GM23248 (cell line): ENCODE measurements at places on chromosomes 6 and 20. TPM values are rescaled to one million over a fixed set of nuclear protein-coding genes. Genes with fewer than 3 reads are reported as not detected.

- H3K4me3 ChIP-seq, result no peak overlapping the region
- H3K36me3 ChIP-seq, result no peaks in the 10 kb centered on the region
- H3K27ac ChIP-seq, result no peak overlapping the region
Observed at GRCh38 chr20:43999848-44000247, 85.2 kb downstream of the TOX2 start.

GRCh38 chr6:22825210-22825609 is 255.8 kb downstream of the HDGFL1 start:
- no peak overlapping the region for H3K27ac ChIP-seq
- no peaks in the 10 kb centered on the region for H3K27me3 ChIP-seq
- no peaks in the 10 kb centered on the region for H3K36me3 ChIP-seq
- H3K4me1 ChIP-seq, result peaks cover 20% of the 10 kb centered on the region

The SIRPB1 gene
- 0.38 and 0.54 TPM in 2 replicates for total RNA-seq

DNA sequence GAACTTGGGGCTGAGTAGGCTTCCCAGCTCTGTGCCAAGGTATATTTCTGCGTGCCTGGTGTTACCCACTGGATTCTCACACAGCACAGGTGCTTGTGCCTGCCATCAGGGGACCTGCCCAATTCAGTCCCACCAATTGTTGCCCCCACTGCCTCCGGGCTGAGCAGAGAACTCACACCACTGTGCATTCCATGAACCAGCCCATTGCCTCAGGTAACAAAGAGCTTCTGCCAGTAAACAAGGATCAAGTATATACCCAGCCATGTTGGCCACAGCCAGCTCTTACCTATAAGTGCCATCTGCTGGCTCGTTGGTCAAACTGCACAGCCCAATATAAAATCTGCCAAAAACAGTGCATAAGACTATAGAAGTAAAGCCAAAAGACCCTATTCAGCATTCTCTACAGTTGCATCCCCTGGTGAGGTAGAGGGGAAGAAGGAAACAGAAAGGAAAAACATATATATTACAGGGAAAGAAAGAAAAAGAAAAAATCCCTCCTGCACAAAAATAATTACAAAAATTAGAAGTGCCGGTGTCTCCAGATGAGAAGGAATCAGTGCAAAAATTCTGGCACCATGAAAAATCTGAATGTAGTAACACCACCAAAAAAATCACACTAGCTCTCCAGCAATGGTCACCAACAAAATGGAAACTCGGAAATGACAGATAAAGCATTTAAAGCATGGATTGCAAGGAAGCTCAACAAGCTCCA is 241.4 kb downstream of the IBTK start:
- H3K4me3 ChIP-seq, result no peak overlapping the region
- no peaks in the 10 kb centered on the region for H3K36me3 ChIP-seq
- H3K27me3 ChIP-seq, result no peaks in the 10 kb centered on the region
- DNase-seq, result peak; percentile 73
